ENCODE measurements at places on chromosomes 1 and 21. TPM values are rescaled to one million over a fixed set of nuclear protein-coding genes. Genes with fewer than 3 reads are reported as not detected.

GRCh38 chr1:165354739-165355138 lies 1.8 kb downstream of the LMX1A start:
- H3K4me1 ChIP-seq, result peaks cover 13% of the 10 kb centered on the region
- no peak for DNase-seq
- H3K4me3 ChIP-seq, result no peak overlapping the region

GRCh38 chr1:95230768-95231191 lies 3.2 kb upstream of the RWDD3 start:
- DNase-seq, result peak; percentile 35
- no peaks in the 10 kb centered on the region for H3K36me3 ChIP-seq
- no peaks in the 10 kb centered on the region for H3K27me3 ChIP-seq

GRCh38 chr1:109516872-109517271 lies 7.3 kb upstream of the AMIGO1 start:
- H3K27me3 ChIP-seq, result peaks cover 10% of the 10 kb centered on the region
- peaks cover 8% of the 10 kb centered on the region for H3K4me1 ChIP-seq
- DNase-seq, result peak; percentile 55
- H3K36me3 ChIP-seq, result no peaks in the 10 kb centered on the region

DNA sequence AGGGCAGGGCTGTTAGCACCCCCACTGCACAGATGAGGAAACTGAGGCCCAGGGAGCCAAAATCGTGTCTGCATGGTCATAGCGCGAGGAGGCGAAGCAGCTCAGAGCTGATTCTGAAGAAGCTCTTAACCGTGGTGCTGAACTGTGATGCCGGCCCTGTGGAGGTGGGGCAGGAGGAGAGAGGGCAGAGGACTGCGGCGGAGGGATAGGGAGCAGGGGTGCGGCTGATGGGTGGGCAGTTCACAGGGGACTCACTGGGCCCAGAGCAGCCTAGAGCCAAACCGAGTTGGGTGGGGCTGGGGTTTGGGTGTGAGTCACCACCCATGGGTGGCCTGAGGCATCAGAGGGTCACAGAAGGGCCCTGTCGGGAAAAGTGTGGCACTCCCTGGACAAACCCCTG lies 74.7 kb downstream of the RAP1GAP start:
- H3K27ac ChIP-seq, result no peak overlapping the region
- H3K4me1 ChIP-seq, result no peaks in the 10 kb centered on the region
- H3K27me3 ChIP-seq, result no peaks in the 10 kb centered on the region
- DNase-seq, result no peak

Gene MATN1
- 0.30 TPM for polyA plus RNA-seq

GRCh38 chr1:31771891-31772668 lies 7.9 kb upstream of the ADGRB2 start:
- peaks cover 32% of the 10 kb centered on the region for H3K4me1 ChIP-seq
- no peak for DNase-seq
- H3K36me3 ChIP-seq, result no peaks in the 10 kb centered on the region
- peaks cover 53% of the 10 kb centered on the region for H3K27me3 ChIP-seq
- H3K4me3 ChIP-seq, result peak overlapping the region; percentile 29
- H3K27ac ChIP-seq, result no peak overlapping the region

Gene PTPRU
- 17.6 TPM for polyA plus RNA-seq

Gene ZNF670
- 2.4 TPM for polyA plus RNA-seq

Gene PADI1
- not detected for polyA plus RNA-seq

Gene PIK3CD
- polyA plus RNA-seq, result 16.1 TPM

Gene MARK1
- polyA plus RNA-seq, result 3.9 TPM

- DNase-seq, result no peak
- H3K27ac ChIP-seq, result no peak overlapping the region
- no peak overlapping the region for H3K4me3 ChIP-seq
- H3K27me3 ChIP-seq, result peaks cover 2% of the 10 kb centered on the region
- no peaks in the 10 kb centered on the region for H3K4me1 ChIP-seq
Measured at GRCh38 chr1:216032284-216032683, 391.0 kb downstream of the USH2A start.

DNA sequence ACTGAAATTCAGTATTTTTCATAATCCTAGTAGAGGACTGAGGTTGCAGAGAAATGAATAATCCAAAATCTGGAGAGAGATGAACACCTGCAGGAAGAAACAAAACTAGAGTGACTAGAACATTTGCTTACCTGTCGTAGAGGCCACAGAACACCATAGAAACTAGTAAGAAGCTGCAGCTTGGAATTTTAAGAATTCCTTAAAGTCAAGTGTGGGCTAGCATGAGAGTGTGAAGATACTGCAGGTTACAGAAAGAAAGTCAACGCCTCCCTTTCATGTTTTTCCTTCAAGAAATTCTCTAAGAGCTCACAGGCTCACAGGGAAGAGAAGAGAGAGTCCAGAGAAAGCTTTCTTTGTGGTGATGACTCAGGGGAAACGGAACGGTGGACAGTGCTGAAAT lies 633.7 kb downstream of the LRRIQ3 start:
- H3K4me1 ChIP-seq, result no peaks in the 10 kb centered on the region
- no peaks in the 10 kb centered on the region for H3K36me3 ChIP-seq
- H3K27me3 ChIP-seq, result no peaks in the 10 kb centered on the region
- H3K27ac ChIP-seq, result no peak overlapping the region

DNA sequence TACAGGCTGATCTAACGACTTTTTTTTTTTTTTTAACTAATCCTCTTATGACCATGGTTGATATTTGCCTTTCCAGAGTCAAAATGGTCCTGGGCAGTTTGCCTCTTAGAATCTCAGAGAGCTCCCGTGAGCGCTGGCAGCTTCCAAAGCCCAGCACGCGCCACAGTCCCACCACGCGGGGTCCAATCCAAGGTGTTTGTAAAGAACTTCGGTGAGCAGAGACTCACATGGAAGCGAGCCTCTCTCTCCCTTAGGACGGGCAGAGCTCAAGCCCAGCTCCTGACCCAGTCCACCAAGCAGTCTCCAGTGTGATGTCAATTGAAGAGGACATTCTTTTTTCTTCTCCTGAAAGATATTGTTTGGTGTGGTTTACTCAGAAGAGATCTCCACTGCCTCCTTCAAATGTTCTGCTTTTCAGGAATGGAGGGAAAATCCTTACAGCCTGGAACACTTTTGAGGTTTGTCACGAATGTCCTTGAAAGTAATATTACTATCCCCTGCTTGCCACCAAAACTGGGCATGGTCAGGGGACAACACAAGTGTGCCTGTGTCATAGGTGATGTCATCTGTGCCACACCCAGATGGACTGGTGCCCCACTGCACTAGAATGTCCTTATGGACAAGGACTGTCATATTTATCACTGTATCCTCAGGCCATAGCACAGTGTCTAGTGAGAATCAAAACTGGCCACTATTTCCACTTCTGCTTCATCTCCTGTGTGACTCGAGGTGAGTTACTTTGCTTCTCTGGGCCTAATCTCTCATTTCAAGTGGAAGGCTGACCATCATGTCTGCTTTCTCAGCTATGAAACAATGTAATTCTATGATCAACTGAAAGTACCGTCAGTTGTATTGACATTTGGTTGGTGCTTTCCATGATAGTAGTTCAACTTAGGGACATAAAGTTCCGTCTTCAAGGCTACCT lies 97.4 kb upstream of the EDEM3 start:
- no peaks in the 10 kb centered on the region for H3K27me3 ChIP-seq
- H3K4me3 ChIP-seq, result no peak overlapping the region
- H3K27ac ChIP-seq, result no peak overlapping the region
- H3K4me1 ChIP-seq, result no peaks in the 10 kb centered on the region
- no peaks in the 10 kb centered on the region for H3K36me3 ChIP-seq

GRCh38 chr1:169348383-169349036 lies 19.1 kb downstream of the NME7 start:
- H3K4me3 ChIP-seq, result no peak overlapping the region
- no peaks in the 10 kb centered on the region for H3K36me3 ChIP-seq
- DNase-seq, result no peak
- H3K27me3 ChIP-seq, result no peaks in the 10 kb centered on the region
- peaks cover 24% of the 10 kb centered on the region for H3K4me1 ChIP-seq
- H3K27ac ChIP-seq, result no peak overlapping the region

GRCh38 chr21:42451941-42452340 lies 44.1 kb downstream of the RSPH1 start:
- H3K27ac ChIP-seq, result no peak overlapping the region
- H3K27me3 ChIP-seq, result no peaks in the 10 kb centered on the region
- no peak for DNase-seq
- H3K4me3 ChIP-seq, result no peak overlapping the region
- H3K4me1 ChIP-seq, result peaks cover 35% of the 10 kb centered on the region
- H3K36me3 ChIP-seq, result no peaks in the 10 kb centered on the region

DNA sequence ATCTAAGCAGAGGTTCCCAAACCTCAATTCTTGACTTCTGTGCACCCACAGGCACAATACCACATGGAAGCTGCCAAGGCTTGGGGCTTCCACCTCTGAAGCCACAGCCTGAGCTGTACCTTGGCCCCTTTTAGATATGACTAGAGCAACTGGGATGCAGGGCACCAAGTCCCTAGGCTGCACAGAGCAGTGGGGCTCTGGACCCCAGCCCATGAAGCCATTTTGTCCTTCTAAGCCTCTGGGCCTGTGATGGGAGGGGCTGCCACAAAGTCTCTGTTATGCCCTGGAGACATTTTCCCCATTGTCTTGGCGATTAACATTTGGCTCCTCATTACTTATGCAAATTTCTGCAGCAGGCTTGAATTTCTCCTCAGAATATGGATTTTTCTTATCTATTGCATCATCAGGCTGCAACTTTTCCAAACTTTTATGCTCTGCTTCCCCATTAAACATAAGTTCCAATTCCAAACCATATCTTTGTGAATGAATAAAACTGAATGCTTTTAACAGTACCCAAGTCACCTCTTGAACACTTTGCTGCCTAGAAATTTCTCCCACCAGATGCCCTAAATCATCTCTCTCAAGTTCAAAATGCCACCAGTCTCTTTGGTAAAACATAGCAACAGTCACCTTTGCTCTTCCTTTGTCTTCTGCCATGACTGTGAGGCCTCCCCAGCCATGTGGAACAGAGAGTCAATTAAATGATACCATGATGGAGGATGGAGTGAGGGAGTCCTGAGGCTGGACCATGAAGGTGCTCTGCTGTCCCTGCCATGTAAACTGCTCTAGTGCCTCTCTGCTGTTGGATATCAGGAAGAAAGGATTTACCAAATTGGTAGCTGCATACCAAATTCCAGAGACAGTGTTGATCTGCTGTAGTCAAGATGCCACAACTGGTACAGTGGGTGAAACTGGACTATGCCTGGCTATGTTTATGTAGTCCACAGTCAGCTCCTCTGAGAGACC lies 37.6 kb downstream of the RUNX3 start:
- no peaks in the 10 kb centered on the region for H3K27me3 ChIP-seq
- no peak overlapping the region for H3K27ac ChIP-seq
- DNase-seq, result no peak
- H3K4me3 ChIP-seq, result no peak overlapping the region
- H3K36me3 ChIP-seq, result no peaks in the 10 kb centered on the region
- H3K4me1 ChIP-seq, result peaks cover 36% of the 10 kb centered on the region

GRCh38 chr1:35563166-35563565 lies 5.6 kb downstream of the NCDN start:
- peaks cover 27% of the 10 kb centered on the region for H3K36me3 ChIP-seq
- H3K27me3 ChIP-seq, result no peaks in the 10 kb centered on the region
- no peak overlapping the region for H3K27ac ChIP-seq
- no peak for DNase-seq

Gene CDCA8
- 10.1 TPM for polyA plus RNA-seq
